ENCODE measurements at places on chromosomes 2 and 18.

GRCh38 chr2:234770715-234771141 is 181.1 kb upstream of the SH3BP4 start:
- DNase-seq: no peak

DNA sequence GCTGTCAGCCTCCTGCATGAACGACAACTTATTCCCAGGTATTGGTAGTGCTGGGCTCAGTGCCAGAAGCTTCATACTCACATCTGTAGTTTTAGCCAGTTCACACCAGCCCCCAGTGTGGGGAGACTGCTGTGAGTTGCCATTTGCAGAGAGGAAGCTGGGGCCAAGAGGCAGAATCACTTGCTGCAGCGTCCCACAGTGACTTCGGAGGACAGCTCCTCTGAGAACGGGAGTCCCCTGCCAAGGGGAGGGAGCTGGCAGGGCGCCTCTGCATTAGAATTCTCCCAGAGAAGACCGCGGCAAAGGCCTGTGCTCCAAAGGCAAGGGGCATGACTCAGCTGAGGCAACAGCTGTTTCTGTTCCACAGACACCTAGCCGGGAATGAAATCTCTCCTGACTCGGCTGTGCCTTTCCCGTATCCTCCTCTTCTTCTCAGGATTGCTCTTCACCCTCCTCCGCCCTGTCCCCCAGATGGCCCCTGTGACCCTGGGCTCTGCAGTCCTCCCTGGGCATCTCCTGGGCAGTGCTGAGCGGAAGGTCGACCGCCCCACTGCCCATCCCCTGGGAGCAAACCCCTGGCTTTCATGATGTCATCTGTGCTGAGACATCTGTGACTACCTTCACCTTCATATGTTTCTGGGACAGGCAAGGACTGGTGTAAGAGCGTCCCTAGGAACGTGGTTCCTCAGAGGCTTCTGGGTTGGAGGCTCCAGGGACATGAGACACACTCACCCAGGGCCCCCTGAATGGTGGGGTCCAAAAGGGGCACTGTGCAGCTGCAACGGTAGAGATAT is 18.0 kb downstream of the MAL start:
- DNase-seq: no peak

DNA sequence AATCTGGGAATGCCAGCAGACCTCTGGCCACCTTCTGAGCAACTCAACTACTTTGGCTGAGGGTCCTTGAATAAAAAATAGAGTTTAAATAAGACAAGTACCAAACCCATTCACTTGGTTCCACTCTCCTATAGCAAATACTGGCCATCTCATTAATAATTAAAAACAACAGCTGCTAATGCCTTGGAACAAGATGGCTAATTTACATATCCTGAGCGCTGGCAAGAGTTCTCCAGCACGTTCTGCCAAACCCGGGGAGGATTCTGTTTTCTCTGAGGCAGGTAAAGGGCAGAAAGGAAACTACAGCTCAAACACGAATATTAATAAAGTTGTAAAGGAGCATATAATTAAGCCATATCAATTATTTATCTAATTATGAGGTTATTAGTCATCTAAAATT is 1123.7 kb downstream of the TDRD15 start:
- DNase-seq: no peak

DNA sequence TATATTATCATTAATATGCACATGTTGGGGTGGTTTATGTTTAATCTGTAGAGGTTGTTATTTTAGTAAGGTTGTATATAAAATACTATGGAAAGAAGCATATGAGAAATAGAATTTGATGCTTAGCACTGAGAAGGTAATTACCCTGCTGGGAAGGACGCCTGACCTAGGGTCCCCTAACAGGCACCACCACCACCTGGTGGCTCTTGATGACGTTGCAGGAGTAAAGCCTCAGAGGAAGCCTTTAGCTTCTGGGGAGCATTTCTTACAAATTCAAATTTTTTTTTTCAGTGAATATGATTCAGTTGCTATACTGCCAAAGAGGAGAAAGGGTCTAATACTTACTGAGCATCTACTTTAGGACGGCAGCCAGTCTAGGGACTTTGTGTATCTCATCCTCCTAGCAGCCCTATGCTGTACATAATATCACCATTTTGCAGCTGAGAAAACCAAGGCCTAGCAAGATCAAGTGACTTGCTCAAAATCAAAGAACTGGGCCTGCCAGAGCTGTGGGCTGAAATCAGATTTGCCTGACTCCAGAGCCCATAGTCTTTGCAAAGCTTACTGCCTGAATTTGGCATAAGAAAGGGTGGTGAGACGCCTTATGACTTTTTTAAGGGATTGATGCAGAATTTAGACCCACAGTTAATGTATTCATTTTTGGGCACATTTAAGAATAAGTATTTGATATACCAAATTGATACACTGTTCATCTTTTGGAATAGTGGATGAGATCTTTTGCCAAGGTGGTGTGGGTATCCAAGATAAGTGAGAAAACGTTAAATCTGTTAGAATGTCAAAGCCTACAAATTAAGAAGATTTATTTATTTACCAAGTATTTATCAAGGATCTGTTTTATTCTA is 78.8 kb upstream of the GAREM1 start:
- DNase-seq: peak; percentile 44

GRCh38 chr2:96409081-96409819 is 73.7 kb downstream of the NCAPH start:
- no peak for DNase-seq

DNA sequence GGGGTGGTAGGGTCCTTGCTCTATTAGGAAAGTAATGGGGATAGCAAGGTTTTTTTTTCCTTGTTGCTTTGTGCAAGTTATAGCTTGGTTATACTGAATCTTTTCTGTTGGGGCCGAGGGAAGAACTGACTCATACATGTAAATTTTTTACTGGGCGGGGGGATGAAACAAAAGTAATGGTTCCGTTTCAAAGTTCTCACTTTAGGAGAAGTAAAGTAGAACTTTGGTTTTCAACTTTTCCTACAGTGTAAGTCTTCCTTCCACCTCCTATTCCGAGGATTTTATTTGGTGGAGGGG is 1.1 kb downstream of the AFTPH start:
- DNase-seq: no peak

GRCh38 chr2:45699032-45699658 is 47.7 kb downstream of the PRKCE start:
- no peak for DNase-seq

GRCh38 chr2:48738806-48739205 is 16.7 kb downstream of the LHCGR start:
- DNase-seq: no peak

DNA sequence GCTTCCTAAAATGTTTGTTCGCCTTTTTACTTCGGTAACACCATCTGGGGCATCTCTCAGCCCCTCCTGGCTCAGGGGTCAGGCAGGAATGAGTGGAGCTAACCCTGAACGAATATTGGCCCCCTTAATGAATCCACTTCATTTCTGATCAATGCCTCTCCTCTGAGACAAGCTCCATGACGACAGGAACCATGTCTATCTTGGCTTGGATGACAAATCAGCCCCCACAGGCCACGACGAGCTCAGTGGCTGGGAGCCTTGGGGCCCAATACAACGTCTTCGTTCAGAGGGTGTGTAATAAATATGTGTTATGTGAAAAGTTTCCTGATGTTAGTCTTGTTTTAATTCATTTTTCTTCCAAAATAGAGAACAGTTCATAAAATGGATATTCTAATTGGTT is 133.0 kb downstream of the COL6A3 start:
- DNase-seq: no peak

DNA sequence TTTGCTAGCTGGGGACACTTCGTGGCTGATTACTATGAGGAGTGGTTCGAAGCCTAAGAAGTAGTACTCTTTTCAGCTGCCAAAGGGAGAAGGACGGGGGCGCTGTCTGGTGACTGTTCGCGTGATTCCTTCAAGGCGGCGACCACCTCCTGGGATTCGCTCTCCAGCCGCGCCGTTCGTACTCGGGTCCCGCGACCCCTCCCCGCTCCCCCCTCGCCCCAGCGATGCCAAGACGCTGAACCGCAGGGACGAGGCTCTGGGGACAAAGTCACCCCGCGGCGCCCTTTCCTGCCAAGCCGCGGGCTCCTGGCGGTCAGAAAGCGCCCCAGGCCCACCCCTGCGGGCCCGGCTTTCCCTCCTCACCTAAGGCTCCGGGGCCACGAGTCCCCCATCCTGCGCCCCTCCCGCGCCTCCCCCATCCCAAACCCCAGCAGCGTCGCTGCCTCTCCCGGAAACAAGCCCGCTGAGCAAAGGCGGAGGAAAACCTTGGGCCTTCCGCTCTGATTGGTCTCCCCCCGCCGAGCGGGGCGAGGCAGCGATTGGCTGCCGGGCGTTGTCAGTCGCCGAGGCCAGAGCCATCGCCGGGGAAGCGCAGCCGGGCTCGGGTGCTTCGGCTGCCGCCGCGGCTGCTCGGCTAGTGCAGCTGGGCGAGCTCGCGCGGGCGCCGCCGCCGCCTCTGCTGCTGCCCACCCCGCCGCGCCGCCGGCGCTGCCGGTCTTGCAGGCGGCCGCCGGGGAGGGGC is 404.3 kb downstream of the XIRP2 start:
- DNase-seq: peak; percentile 73

All from stimulated activated naive CD8-positive, alpha-beta T cell treated with anti-CD3 and anti-CD28 coated beads, Interleukin-15, amount 100 ng/mL, for 72 hours (primary cell).